ENCODE measurements at places on chromosomes 16 and 17.
A peak's percentile ranks its signal among the peaks of the same experiment; 100 is the strongest.

GRCh38 chr17:41211845-41212466 lies 14.5 kb upstream of the KRTAP9-2 start:
- DNase-seq: peak; percentile 39

- no peak for DNase-seq
These were observed 203.4 kb upstream of the FOXF1 start for GRCh38 chr16:86306811-86307513.

DNA sequence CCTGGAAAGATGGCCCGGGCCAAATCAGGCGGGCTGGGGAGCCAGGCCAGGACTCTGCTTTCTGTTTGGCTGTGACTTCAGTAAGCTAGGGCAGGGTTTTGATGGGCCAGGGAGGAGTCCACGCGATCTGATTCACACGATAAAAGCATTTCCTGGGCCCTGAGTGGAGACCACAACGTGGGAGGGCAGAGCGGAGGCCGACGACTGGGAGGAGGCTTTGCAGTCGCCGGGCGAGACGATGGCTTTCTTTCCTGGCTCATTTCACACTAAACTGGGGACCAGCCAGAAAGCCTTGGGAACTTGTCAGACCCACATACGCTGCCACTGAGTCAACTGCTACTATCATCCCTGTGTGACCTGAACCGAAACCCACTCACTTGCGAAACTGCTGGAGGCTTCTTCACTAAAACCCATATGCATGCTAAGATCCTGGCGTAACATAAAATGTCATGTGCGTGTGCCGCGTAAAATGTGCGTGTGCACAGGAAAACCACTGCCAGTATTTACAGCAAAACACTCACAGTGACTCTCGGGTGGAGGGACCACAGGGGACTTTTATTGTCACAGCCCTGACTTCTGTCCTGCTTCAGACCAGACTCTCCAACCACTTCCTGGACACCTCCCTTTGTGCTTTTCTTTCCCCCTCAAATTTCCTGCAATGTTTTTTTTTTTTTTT lies 14.2 kb upstream of the RHBDF2 start:
- peak; percentile 82 for DNase-seq

GRCh38 chr17:58200024-58200633 lies 7.6 kb downstream of the EPX start:
- peak; percentile 30 for DNase-seq

GRCh38 chr16:84657229-84657837 lies 9.0 kb downstream of the KLHL36 start:
- DNase-seq: no peak

GRCh38 chr16:67999985-68000384 lies 701 bp upstream of the DPEP2 start:
- no peak for DNase-seq

GRCh38 chr16:54176376-54176901 lies 110.1 kb downstream of the IRX3 start:
- no peak for DNase-seq

- no peak for DNase-seq
These were observed 47.6 kb downstream of the C17orf67 start for GRCh38 chr17:56785997-56786680.

GRCh38 chr16:6428861-6429260 lies 903.8 kb upstream of the RBFOX1 start:
- no peak for DNase-seq
